ENCODE measurements at places on chromosomes 12 and 14. TPM values are rescaled to one million over a fixed set of nuclear protein-coding genes. Genes with fewer than 3 reads are reported as not detected.

Gene NEMP1
- total RNA-seq = 14.7 TPM

Gene AICDA
- not detected for total RNA-seq

Gene LALBA
- not detected for total RNA-seq

Gene REM2
- total RNA-seq = 11.1 TPM

Gene CHURC1
- 95.3 TPM for total RNA-seq

Gene CRACR2A
- 42.9 TPM for total RNA-seq

GRCh38 chr12:124774462-124775167 is 89.0 kb downstream of the SCARB1 start:
- peak; percentile 75 for DNase-seq

DNA sequence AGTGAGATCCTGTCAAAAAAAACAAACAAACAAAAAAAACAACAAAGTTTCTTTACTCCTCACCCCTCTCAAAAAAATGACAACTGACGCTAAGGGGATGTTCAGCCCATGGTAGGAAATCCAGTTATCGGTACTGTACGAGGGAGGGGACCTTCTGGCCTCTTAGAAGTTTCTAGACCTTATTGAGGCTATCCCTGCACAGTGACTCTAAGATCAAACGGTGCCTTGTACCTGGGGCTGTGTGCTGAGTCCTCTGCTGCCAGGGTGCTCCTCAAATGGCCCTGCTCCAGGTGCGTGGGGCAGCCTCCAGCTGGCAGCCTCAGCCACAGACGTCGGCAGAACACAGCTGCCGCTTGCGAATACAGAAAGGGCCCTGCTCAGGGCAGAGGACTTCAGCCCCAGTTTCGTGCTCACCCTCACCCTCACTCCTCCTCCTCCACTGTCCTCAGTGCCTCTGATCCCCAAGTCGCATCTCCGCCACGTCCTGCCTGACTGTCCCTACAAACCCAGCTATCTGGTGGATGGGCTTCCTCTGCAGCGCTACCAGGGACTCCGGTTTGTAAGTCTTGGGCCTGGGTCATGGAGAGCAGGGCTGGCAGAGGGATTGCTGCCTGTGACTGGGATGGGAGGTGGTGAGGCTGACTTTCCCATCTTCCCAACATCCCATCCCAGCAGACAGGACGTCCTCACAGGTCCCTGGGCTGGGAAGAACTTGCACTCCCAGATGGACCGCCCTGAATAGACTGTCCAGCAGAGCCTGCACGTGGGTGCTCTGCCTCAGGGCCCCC is 90.9 kb downstream of the B4GALNT3 start:
- DNase-seq = no peak

DNA sequence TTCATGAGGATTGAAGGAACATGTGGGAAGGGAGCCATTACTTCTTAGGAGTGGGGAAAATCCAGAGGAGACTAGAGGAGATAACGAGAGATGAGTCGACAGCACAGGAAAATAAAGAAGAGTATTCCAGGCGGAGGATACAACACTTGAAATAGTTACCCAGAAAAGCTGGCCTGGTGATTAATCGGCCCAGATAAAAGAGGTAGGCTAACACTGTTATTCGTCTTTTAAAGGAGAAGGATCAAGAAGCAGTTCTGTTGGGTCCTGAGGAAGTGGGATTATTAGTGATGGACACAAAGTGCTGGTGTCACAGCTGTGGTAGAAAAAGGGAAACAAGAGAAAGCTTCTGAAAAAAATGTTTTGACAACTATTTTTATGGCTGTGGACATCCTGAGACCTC is 425.3 kb downstream of the ZFP36L1 start:
- DNase-seq = no peak

GRCh38 chr14:63962906-63963305 is 110.1 kb downstream of the SYNE2 start:
- no peak for DNase-seq

GRCh38 chr14:85442996-85443395 is 86.9 kb upstream of the FLRT2 start:
- DNase-seq = no peak

- no peak for DNase-seq
Observed at GRCh38 chr12:75923964-75924666, 107.5 kb downstream of the PHLDA1 start.
